Hematopoietic multipotent progenitor cell treated with erythropoietin and hydrocortisone succinate and interleukin-3 and kit ligand, for 8 days (in vitro differentiated cells): ENCODE measurements at places on chromosomes 4 and X.

DNA sequence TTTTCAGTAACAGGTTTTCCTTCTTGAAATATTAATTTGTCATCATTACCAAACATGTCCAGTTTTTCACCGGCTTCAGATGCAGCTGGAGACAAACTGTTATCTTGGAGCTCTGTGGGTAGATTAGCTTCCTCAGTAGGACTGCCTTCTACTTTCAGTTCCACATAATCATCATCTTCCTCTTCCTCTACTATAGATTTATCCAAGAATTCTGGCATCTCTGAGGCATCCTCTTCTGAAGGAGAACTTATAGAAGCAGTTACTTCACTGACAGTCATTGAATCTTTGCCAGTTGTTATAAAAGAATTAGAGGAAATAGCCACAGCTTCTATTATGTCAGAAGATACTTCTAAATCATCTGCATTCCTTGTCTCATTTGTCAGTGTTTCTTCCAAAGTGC is 162.9 kb downstream of the LRBA start:
- no peak for DNase-seq

- DNase-seq: no peak
Measured at GRCh38 chrX:128457674-128458073, 405.5 kb upstream of the ACTRT1 start.

GRCh38 chr4:26197018-26197779 is 123.6 kb upstream of the RBPJ start:
- DNase-seq: no peak

DNA sequence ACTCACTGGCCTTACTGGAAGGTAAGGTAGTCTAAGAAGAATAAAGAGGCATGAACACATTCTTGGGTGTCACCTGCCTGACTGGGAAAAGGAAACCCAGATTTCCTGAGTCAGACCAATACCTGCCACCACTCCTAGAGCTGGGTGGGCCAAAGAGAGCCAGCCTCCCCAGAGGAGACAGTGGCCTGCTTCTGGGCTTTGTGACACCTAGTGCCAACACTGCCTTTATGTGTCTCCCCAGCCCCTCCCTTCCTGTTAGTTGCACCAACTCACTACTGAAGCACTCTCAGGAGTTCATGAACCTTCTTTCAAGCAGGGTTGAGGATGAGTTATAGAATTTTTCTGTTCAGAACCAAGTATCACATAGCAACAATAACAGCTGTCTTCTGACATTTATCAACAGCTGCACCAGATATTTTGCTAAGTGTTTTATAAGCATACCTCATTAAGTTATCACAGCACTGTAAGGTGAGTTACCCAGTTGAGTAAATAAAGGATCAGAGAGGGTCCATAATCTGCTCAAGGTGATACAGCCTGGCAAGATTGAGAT is 77.6 kb upstream of the ETNPPL start:
- DNase-seq: no peak

DNA sequence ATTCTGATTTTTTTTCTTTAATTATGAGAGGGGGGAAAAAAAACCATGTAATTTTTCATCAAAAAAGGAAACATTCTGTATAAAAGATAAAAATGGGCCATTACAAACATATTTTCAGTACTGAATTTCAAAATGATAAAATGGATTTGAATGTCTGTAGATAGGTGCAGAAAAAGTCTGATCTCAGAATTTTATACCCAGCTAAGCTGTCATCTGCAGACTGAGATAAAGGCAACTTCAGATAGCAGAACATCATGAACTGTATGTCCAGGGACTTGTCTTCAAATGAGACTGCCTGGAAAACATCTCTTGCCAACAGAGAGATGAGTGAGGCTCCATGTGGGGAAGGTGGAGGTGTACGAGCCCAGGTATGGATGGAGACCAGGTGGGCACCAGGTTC is 118.5 kb upstream of the PSAPL1 start:
- no peak for DNase-seq

DNA sequence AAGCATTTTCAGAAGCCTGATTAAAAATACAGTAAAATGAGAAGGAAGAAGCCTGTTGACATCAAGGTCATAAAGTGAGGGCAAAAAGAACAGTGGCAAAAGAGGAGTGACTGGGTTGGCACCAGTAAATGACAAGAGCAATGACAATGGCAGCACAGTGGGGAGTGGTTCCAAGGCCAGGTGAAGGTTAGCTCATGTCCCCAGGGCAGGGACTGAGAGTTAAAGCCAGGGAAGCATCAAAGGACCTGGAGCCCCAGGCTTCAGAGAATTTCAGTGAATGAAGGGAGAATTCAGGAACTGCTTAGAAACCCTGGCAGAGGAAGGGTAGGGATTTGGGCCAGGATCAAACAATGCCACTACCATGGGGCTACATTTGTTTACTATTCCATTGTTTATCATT is 8.8 kb upstream of the PIGA start:
- no peak for DNase-seq
